ENCODE measurements at places on chromosomes 2 and 18.

DNA sequence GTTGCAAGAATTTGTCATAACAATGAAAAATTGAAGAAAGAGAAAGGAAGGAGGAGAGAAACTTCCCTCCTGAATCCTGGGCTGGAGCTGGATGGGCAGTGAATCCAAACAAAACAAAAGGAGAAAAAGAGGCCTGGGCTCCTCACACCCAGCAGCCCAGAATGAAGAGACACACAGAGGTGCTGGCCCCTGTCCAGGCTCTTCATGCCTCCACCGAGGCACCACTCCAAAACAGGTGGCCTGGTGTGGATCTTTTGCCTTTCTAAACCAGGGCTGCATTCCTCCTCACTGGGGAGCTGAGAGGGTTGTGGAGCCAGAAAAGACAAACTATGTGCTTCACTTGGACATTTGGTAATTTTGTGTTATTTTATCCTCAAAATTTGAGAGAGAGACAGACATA lies 76.0 kb downstream of the FAM124B start:
- no peak for DNase-seq

GRCh38 chr2:105450471-105450870 lies 51.6 kb upstream of the FHL2 start:
- DNase-seq = no peak

- no peak for DNase-seq
Measured at GRCh38 chr2:193985272-193985671, 1671.8 kb upstream of the SLC39A10 start.

GRCh38 chr2:191738667-191739066 lies 60.7 kb downstream of the NABP1 start:
- DNase-seq = no peak

- DNase-seq = no peak
Measured at GRCh38 chr2:31901900-31902299, 108.9 kb downstream of the MEMO1 start.

DNA sequence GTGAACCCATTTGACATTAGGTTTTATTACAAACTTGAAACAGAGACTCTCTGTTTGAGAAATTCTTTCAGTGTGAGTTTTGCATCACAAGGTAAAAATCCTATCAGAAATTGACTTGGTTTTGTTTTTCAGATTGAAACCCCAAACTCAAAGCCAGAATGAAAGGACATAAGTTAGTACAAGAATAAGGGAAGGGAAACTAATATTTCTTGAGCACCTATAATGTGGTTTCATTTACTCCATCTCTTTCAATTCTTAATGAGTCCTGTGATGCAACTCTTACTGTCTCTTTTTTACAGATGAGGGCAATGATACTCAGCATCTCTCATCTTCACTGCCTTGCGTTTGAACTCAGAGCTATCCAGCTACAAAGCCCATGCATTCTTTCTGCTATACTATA lies 210.0 kb upstream of the SIX3 start:
- no peak for DNase-seq

- no peak for DNase-seq
Measured at GRCh38 chr2:165720511-165720910, 73.5 kb downstream of the GALNT3 start.

DNA sequence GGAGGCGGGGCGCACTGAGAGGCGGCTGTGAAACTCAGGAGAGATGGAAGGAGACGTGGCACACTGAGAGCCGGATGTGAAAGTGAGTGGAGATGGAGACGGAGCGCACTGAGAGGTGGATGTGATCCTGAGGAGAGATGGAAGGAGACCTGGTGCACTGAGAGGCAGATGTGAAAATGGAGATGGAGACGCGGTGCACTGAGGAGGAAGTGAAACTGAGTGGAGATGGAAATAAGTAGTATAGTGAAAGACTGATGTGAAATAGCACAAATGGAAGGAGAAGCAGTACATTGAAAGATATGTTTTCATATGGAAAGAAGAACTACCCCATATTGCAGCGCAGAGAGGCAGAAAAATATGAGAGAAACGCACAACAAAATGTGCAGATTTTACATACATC lies 281.6 kb upstream of the RGPD4 start:
- DNase-seq = no peak

GRCh38 chr2:159572459-159572858 lies 43.9 kb downstream of the BAZ2B start:
- DNase-seq = no peak

GRCh38 chr18:13726972-13727331 lies 479 bp downstream of the RNMT start:
- peak; percentile 79 for DNase-seq

DNA sequence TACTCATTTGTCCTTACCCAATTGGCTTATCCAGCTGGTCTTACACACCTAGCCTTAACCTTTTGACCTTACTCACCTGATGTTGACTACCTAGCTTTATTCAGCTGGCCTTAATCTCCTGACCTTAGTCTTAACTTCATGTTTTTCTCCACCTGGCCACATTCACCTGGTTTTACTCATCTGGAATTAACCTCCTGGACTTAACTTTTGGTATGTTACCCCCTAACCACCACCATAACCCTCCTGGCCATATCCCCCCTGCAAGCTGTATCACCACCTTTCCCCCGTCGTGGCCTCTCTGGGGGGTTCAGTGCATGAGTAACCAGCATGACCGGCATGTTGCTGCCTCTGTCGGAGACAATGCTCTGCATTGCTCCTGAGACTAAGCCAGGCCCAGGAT lies 45.7 kb downstream of the CHRNA1 start:
- no peak for DNase-seq

DNA sequence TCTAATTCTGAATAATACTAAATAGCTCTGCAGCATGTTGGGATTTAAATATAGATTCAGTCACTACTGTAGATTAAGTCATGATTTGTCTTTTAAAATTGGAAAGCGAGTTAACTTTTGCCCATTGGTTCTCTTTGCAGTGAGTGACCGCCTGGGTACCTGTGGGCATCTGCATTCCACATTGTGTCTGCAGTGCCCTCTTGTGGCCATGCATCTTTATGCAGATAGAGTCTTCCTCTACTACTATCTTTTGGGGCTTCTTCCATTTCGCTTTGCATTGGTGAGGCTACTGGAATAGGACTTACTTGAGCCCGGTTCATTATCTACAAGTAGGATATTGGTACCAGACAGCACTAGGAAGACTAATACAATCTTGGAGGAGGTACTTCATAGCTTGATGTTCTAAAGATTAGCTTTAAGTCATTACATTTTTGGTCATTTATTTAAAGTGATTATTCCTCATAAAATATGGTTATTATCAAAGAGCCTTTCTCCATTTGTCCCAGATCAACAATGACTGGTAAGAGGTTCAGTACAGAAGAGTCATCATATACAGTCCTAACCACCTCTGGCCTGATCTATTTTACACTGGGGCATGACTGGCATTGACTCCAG lies 203.0 kb downstream of the SOCS6 start:
- peak; percentile 81 for DNase-seq
